ENCODE measurements at places on chromosomes 6 and 20. TPM values are rescaled to one million over a fixed set of nuclear protein-coding genes. Genes with fewer than 3 reads are reported as not detected.

DNA sequence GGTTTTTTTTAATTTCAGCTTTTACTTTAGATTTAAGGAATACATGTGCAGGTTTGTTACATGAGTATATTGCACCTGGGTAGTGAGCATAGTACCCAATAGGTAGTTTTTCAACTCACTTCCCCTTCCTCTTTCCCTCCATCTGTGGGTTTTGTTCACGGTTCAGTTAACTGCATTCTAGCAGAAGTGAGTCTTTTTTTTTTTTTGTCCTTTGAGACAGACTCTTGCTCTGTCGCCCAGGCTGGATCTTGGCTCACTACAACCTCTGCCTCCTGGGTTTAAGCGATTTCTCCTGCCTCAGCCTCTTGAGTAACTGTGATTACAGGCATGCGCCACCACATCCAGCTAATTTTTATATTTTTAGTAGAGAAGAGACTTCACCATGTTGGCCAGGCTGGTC, 8.7 kb downstream of the UBR2 start:
- no peak overlapping the region for H3K27ac ChIP-seq
- H3K4me3 ChIP-seq: no peak overlapping the region
- DNase-seq: no peak
- H3K27me3 ChIP-seq: no peaks in the 10 kb centered on the region
- H3K4me1 ChIP-seq: no peaks in the 10 kb centered on the region
- no peaks in the 10 kb centered on the region for H3K36me3 ChIP-seq

DNA sequence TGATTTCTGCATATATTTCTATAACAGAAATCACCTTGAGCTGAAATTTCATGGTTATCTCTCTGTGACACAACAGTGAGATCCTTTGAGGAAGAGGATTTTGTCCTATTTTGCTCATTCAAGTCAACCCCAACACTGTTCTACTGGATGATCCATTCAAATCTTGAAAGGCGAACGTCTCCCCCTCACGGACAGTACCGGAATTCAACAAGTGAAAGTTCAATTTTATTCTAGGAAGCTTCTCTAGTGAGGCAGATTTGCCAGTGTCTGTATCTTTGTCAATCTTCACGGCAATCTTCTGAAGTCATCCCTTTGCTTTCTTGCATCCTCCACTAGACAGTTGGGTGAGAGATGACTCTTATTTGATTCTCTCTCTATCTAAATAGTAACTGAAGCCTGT, 91.7 kb upstream of the PDE7B start:
- no peaks in the 10 kb centered on the region for H3K27me3 ChIP-seq
- no peaks in the 10 kb centered on the region for H3K4me1 ChIP-seq
- no peaks in the 10 kb centered on the region for H3K36me3 ChIP-seq
- no peak for DNase-seq
- no peak overlapping the region for H3K4me3 ChIP-seq
- H3K27ac ChIP-seq: no peak overlapping the region

- no peaks in the 10 kb centered on the region for H3K36me3 ChIP-seq
- H3K27ac ChIP-seq: no peak overlapping the region
These were observed 2.7 kb upstream of the MAFB start for GRCh38 chr20:40691566-40692239.

DNA sequence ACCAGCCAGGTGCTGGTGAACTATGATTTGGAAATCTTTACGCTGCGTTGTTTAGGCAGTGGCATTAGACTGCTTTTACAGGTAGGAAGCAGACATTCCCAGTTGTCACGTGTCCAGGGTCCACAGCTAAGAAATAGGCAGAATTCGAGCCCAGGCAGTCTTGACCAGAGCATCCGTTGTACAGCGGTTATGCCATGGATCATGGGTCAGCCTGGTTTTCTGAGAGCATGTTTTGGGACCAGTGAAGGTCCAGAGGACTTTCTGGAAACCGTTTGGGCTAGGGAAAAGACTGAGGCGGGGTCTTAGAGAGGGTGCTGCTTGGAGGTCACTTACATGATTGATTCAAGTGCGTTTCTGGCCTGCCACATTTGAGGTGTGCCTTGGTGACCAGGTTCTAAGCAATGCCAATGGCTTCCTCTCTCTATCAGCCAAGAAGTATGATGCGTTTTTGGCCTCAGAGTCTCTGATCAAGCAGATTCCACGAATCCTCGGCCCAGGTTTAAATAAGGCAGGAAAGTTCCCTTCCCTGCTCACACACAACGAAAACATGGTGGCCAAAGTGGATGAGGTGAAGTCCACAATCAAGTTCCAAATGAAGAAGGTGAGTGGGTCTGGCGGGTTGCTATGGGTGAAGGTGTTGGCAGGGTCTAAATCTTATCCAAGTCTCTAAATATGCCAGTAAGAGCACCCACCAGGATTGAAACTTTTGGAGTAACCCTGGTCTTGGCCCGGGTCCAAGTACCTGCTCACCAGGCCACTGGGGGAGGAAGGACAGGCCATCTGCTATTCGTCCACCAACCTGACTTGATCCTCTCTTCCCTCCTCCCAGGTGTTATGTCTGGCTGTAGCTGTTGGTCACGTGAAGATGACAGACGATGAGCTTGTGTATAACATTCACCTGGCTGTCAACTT, 1.8 kb downstream of the RPL10A start:
- H3K36me3 ChIP-seq: peaks cover 4% of the 10 kb centered on the region
- no peak for DNase-seq
- no peaks in the 10 kb centered on the region for H3K27me3 ChIP-seq

DNA sequence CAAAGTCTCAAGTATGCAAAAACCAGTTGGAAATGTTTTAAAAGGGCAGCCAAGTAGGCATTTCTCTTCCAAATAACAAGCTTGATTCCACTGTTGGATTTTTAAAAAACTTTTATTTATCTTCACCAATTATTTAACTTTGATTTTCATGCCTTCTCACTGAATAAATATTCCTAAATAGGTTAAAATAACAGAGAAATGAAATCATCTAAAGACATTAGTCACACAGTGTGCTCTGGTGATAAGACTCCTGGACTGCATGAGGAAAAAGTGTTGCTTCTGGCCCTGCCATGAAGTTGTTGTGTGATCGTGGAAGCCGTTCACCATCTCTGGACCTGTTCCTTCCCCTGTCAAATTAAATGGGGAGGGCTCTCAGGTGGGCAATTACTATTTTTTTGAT, 33.8 kb upstream of the IGF2R start:
- H3K4me1 ChIP-seq: no peaks in the 10 kb centered on the region
- H3K4me3 ChIP-seq: no peak overlapping the region
- H3K36me3 ChIP-seq: no peaks in the 10 kb centered on the region
- DNase-seq: no peak
- no peaks in the 10 kb centered on the region for H3K27me3 ChIP-seq

CST2 gene
- not detected for total RNA-seq

Data from breast epithelium (tissue), 4 donors.